Islet precursor cell (in vitro differentiated cells): ENCODE measurements at places on chromosomes 4 and X.

- DNase-seq = no peak
These were observed 1934.9 kb downstream of the ARAP2 start for GRCh38 chr4:34309383-34309906.

GRCh38 chr4:81833576-81833975, 361.9 kb upstream of the RASGEF1B start:
- DNase-seq = no peak

- no peak for DNase-seq
These were observed 86.0 kb upstream of the NPFFR2 start for GRCh38 chr4:71945791-71946190.

GRCh38 chr4:4302001-4302400, 11.9 kb downstream of the ZBTB49 start:
- no peak for DNase-seq

- DNase-seq = no peak
These were observed 85.1 kb downstream of the PDLIM5 start for GRCh38 chr4:94536649-94537469.
